Thyroid gland (tissue), 4 donors: ENCODE measurements at places on chromosomes 4 and X. TPM values are rescaled to one million over a fixed set of nuclear protein-coding genes. Genes with fewer than 3 reads are reported as not detected.

GRCh38 chr4:21628116-21628670 is 320.4 kb downstream of the KCNIP4 start:
- H3K27ac ChIP-seq = no peak overlapping the region
- H3K4me1 ChIP-seq = peaks cover 12% of the 10 kb centered on the region
- H3K27me3 ChIP-seq = no peaks in the 10 kb centered on the region
- no peaks in the 10 kb centered on the region for H3K36me3 ChIP-seq
- H3K4me3 ChIP-seq = no peak overlapping the region
- no peak for DNase-seq

- no peak overlapping the region for H3K27ac ChIP-seq
- no peaks in the 10 kb centered on the region for H3K4me1 ChIP-seq
- no peaks in the 10 kb centered on the region for H3K36me3 ChIP-seq
- no peak for DNase-seq
- no peaks in the 10 kb centered on the region for H3K27me3 ChIP-seq
Measured at GRCh38 chr4:81881855-81882621, 410.3 kb upstream of the RASGEF1B start.

GRCh38 chrX:130594453-130594916 is 192.7 kb downstream of the RBMX2 start:
- peaks cover 3% of the 10 kb centered on the region for H3K27me3 ChIP-seq
- H3K4me3 ChIP-seq = no peak overlapping the region
- no peak for DNase-seq
- no peak overlapping the region for H3K27ac ChIP-seq

- no peaks in the 10 kb centered on the region for H3K27me3 ChIP-seq
- no peak overlapping the region for H3K27ac ChIP-seq
- no peaks in the 10 kb centered on the region for H3K4me1 ChIP-seq
- no peaks in the 10 kb centered on the region for H3K36me3 ChIP-seq
- DNase-seq = no peak
- H3K4me3 ChIP-seq = no peak overlapping the region
Measured at GRCh38 chr4:73396993-73397972, 6.8 kb upstream of the ALB start.

GRCh38 chr4:48879561-48880442 is 26.8 kb downstream of the OCIAD2 start:
- H3K27me3 ChIP-seq = no peaks in the 10 kb centered on the region
- DNase-seq = no peak
- H3K4me3 ChIP-seq = no peak overlapping the region
- H3K4me1 ChIP-seq = no peaks in the 10 kb centered on the region
- no peaks in the 10 kb centered on the region for H3K36me3 ChIP-seq

GRCh38 chr4:34091451-34091850 is 2152.9 kb downstream of the ARAP2 start:
- no peak for DNase-seq
- no peaks in the 10 kb centered on the region for H3K36me3 ChIP-seq
- H3K27ac ChIP-seq = no peak overlapping the region
- H3K27me3 ChIP-seq = no peaks in the 10 kb centered on the region
- no peak overlapping the region for H3K4me3 ChIP-seq

DNA sequence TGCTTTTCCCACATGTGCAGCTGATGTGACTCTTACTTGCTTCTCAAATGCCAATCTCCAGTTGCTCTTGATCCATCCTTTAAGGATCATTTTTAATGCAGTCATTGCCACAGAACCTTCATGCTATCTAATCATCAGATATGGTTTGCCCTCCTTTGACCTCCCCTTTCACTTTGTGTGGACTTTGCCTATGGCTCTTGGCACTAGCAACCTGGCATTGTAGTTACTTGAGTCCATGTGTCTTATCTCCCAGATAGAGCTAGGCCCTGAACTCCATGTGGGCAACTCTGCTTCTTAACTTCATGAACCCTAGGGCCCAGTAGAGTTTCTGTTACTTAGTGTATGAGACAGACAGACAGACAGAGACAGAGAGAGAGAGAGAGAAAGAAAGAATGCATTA is 41.6 kb downstream of the MTM1 start:
- H3K4me1 ChIP-seq = no peaks in the 10 kb centered on the region
- no peak overlapping the region for H3K27ac ChIP-seq
- no peaks in the 10 kb centered on the region for H3K36me3 ChIP-seq
- H3K27me3 ChIP-seq = no peaks in the 10 kb centered on the region
- DNase-seq = no peak
- no peak overlapping the region for H3K4me3 ChIP-seq

DNA sequence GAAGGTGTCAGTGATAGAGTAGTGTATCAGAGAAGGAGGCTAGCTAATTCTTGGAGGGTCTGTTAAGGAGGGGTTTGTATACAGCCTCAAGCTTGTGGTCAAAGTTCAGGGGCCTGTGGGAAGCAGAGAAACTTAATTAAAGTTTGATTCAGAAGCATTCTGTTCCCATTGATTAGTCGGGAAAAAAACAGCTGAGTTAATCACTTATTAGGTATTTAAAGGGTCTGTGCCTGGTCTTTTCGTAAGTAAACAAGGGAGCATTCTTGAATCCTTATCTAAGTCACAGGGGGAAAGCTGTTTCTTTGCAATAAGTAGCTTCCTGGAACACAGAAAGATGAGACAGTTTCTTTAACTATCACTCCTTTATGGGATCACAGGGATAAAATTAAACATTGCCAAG is 492.1 kb downstream of the PCDH10 start:
- H3K27me3 ChIP-seq = no peaks in the 10 kb centered on the region
- no peak for DNase-seq
- no peak overlapping the region for H3K4me3 ChIP-seq
- H3K4me1 ChIP-seq = no peaks in the 10 kb centered on the region
- H3K36me3 ChIP-seq = no peaks in the 10 kb centered on the region

DNA sequence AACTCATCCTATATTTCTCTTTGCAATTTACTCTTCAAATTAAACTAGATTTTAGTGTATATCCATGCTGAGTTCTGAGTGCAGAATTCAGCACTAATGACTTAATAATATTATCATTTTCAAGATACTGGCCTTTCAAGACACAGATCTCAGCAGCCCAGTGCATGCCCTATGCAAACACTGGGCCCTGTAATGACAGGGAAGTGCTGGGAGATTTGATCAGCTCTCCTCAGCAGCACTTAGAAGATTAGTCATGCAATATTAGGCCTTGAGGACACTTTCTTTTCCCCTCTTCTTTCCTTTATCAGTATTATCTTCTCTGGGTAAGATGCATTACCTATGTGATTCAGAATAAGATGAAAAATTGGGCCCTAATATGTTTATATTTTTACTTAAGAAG is 207.1 kb downstream of the PPP3CA start:
- peak; percentile 14 for DNase-seq
- no peaks in the 10 kb centered on the region for H3K36me3 ChIP-seq
- no peaks in the 10 kb centered on the region for H3K27me3 ChIP-seq
- no peak overlapping the region for H3K27ac ChIP-seq
- H3K4me1 ChIP-seq = peaks cover 18% of the 10 kb centered on the region

- DNase-seq = no peak
- no peak overlapping the region for H3K4me3 ChIP-seq
- H3K4me1 ChIP-seq = no peaks in the 10 kb centered on the region
Measured at GRCh38 chr4:45172636-45173035, 446.3 kb upstream of the GNPDA2 start.

DNA sequence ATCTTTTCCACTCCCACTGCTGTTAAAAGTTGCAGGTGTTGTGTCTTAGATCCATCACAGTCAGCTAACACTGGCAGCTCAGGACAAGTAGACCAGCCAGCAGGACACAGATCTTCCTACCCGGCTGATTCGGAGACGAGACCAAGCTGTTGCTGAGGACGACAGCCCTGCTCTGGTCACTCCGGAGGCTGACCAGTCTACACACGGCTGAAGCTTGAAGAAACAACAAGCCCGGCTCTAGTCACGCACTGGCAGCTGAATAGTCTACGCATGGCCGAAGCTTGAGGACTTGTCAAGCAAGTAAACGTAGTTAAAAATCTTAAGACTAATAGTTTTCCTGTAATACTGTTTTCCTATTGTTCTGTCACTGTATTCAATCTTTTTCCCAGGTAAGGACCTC is 1.8 kb downstream of the ACOX3 start:
- no peaks in the 10 kb centered on the region for H3K27me3 ChIP-seq
- peak overlapping the region; percentile 80 for H3K4me3 ChIP-seq
- H3K27ac ChIP-seq = peak overlapping the region; percentile 90
- peaks cover 64% of the 10 kb centered on the region for H3K4me1 ChIP-seq
- peak; percentile 97 for DNase-seq
- no peaks in the 10 kb centered on the region for H3K36me3 ChIP-seq

DNA sequence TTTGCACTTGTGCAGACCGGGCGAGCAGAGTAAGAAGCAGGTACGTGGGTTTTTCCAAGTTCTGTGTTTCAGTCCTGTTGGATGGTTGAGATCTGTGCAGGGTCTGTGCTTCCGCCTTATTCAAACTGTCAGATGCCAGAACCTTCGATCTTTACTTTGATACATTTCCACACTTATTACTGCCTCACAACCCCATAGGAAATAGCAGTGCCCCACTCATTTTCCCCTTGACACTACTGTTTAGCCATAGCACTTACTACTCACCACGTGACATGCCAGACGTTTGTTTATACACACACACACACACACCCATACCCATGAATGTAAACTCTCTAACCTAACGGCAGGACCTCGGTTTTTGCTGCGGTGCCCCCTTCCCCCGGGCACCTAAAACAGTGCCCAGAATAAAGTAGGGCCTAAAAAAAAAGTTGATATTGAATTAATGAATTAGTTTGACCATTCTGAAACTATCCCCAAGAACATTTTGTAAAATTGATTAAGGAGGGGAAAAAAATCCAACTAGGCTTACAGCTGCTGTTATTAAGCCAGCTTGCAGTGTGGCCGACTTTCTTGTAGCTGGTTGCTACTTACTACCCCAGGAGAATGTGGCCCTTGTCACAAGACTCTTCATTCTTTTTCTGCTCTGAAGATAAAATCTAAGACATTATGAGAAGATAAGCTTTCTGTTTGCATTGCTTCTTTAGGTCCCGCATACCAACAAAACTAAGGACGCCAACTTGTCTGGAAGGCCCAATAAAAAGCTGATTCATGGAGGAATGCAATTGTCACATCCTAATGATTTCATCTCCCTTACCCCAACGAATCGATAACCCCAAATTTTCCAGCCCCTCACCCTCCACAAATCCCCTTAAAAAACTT is 704 bp upstream of the SEPSECS start:
- H3K4me3 ChIP-seq = peak overlapping the region; percentile 10
- no peaks in the 10 kb centered on the region for H3K27me3 ChIP-seq

DNA sequence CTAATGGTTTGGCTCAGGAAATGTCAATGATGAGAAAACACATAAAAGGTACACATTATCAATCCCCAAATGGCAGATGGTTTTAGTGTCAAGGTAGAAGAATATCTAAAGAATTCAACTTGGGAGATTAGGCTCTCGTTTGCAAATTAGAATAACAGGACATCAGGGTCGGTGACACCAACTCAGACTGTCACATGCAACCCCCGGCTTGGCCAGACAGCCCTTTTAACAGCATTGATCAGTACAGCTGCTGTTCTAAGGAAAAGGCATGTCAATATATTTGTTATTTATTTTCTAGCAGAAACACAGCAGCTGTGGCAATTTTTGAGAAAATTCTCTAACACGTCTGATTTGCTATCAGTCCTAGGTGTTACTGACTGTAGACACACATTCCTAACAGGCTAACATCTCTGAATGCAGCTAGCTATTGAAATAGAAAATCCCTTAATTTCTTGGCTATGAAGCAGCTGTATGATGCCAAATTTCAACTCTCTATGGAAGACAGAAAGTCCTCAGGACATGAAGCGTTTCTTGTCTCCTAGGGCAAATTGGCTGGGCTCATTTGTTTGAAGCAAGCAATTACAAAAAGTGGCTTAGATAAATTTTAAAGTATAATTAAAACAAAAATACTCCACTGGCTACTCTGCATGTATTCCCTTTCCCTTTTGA is 269.0 kb upstream of the CXXC4 start:
- H3K27me3 ChIP-seq = no peaks in the 10 kb centered on the region
- no peaks in the 10 kb centered on the region for H3K36me3 ChIP-seq
- no peak for DNase-seq
- H3K4me1 ChIP-seq = no peaks in the 10 kb centered on the region
- H3K4me3 ChIP-seq = no peak overlapping the region

GRCh38 chr4:175705407-175705806 is 106.7 kb downstream of the GPM6A start:
- H3K4me1 ChIP-seq = no peaks in the 10 kb centered on the region
- H3K4me3 ChIP-seq = no peak overlapping the region
- no peak for DNase-seq
- no peaks in the 10 kb centered on the region for H3K36me3 ChIP-seq

DNA sequence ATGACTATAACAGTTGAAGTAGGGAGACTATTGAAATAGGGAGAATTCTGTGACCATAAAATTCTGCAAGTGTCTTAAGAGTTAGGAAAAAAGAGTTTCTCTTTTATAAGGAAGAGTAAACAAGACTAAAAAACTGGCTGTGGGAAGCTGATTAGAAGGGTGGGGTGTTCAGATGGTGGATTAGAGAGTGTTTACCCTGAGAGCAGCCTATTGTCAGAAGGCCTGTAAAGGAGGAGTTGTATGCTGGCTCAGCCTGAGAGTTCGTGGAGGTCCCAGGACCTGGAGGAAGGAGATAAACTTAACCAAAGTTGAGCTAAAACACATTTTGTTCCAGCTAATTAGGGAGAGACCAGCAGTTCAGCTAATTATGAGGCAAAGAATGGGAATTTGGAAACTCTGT is 629.7 kb downstream of the PCDH7 start:
- H3K4me1 ChIP-seq = no peaks in the 10 kb centered on the region
- no peak overlapping the region for H3K27ac ChIP-seq
- H3K4me3 ChIP-seq = no peak overlapping the region
- no peaks in the 10 kb centered on the region for H3K27me3 ChIP-seq
- H3K36me3 ChIP-seq = no peaks in the 10 kb centered on the region

GRCh38 chr4:55169352-55169961 is 44.1 kb upstream of the KDR start:
- no peak overlapping the region for H3K27ac ChIP-seq
- H3K4me1 ChIP-seq = no peaks in the 10 kb centered on the region
- no peaks in the 10 kb centered on the region for H3K27me3 ChIP-seq

SOWAHD gene
- total RNA-seq = not detected

ARMCX1 gene
- 29.6 TPM for total RNA-seq

FRG2 gene
- total RNA-seq = not detected

STK32B gene
- 14.8 TPM for total RNA-seq

NR3C2 gene
- total RNA-seq = 51.6 TPM

ENAM gene
- total RNA-seq = not detected

DUSP9 gene
- not detected for total RNA-seq

ITIH6 gene
- not detected for total RNA-seq

SAGE1 gene
- not detected for total RNA-seq

NEIL3 gene
- total RNA-seq = not detected
